ENCODE measurements at places on chromosomes 7 and 10.

- DNase-seq, result no peak
These were observed 101.4 kb upstream of the STEAP1B start for GRCh38 chr7:22601408-22601807.

GRCh38 chr10:48926255-48926654 is 13.4 kb downstream of the LRRC18 start:
- no peak for DNase-seq

GRCh38 chr10:75883081-75884072 is 452.0 kb downstream of the LRMDA start:
- DNase-seq, result no peak

DNA sequence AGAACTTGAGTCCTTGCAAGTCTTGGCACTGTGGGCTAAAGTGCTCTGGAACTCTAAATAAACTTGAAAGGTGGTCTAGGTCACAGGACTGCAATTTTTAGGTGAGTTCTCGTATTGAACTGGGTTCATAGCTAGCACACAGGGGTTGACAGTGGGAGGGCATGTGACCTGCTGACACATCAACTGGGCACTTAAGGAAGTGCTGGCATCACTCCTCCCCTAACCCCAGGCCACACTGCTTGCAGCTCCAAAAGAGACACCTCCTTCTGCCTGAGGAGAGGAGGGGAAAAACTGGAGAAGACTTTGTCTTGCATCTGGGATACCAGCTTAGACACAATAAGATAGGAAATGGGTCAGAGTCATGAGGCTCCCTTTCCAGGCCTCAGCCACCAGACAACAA is 38.0 kb upstream of the AASS start:
- no peak for DNase-seq

DNA sequence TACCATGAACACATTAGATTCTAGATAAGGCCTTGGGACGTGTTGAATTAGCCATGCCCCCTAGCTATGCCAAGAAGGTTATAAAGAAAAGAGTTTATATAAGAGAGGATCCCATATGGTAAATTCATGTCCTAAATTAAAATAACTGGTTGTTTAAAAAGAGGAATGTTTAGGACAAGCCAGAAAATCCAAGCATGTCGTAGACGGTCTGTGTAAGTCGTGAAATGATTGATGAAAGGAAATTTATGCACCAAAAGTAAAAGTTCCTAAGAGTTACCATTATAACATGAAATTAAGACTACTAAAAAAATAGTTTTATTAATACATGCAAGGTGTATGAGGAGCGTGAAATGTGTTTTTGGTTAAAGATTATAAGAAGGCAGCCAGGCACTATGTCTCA is 624.9 kb downstream of the ARL4A start:
- DNase-seq, result no peak

GRCh38 chr10:60175441-60175971 is 214.2 kb downstream of the ANK3 start:
- no peak for DNase-seq

GRCh38 chr10:18684416-18684815 is 25.2 kb downstream of the ARL5B start:
- no peak for DNase-seq

DNA sequence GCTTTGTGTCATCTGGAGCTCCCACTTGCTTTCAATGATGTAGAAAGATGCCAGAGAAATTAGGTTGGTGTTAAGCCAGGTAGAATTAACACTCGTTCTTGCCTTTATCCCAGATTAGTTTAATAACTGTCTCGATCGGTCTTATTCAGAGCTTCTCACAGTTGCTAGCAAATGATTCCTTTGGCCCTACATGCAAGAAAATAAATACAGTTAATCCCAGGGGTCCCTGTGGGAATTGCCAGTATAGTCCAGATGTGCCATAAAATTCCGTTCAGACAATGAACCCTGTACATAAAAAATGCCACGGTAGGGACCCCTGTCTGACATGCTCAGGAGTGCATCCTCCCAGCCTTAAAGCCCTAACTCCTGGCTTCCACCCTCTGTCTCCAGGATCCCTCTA is 207.5 kb downstream of the ARHGAP12 start:
- DNase-seq, result no peak

DNA sequence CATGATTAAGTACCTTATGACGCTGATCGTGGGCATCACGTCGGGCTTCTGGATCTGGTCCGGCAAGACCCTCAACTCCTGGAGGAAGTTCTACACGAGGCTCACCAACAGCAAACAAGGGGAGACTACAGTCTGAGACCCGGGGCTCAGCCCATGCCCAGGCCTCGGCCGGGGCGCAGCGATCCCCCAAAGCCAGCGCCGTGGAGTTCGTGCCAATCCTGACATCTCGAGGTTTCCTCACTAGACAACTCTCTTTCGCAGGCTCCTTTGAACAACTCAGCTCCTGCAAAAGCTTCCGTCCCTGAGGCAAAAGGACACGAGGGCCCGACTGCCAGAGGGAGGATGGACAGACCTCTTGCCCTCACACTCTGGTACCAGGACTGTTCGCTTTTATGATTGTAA is 2.5 kb downstream of the FZD1 start:
- no peak for DNase-seq

All from NCI-H2227 treated with DMSO at 0.1 percent for 48 hours (cell line).